ENCODE measurements at places on chromosomes 2 and 18.
A peak's percentile ranks its signal among the peaks of the same experiment; 100 is the strongest.

- DNase-seq: no peak
Measured at GRCh38 chr2:162174746-162175145, 22.7 kb upstream of the GCG start.

GRCh38 chr2:224085246-224085645 lies 46.2 kb upstream of the SERPINE2 start:
- DNase-seq: peak; percentile 71

GRCh38 chr2:18820966-18821365 lies 231.6 kb upstream of the NT5C1B start:
- DNase-seq: no peak

- no peak for DNase-seq
Measured at GRCh38 chr2:237892984-237893595, 33.7 kb downstream of the RAMP1 start.

DNA sequence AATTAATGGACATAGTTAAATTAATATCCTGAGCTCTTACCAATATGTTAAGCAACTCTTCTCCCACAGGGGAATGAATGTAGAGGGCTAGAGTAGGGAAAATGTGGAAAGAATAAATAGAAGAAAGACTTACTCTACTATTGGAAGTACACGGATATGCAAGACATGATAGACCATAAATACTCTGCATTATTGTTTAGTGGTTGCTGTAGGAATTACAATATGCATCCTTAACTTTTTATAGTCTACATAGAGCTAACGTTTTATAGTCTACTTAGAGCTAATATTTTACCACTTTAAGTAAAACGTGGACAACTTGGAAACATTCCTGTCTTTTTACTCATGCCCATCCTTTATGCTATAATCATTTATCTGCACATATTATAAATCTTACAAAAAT lies 163.8 kb upstream of the GALNT5 start:
- DNase-seq: no peak

GRCh38 chr2:143716522-143716921 lies 587.3 kb downstream of the ARHGAP15 start:
- no peak for DNase-seq

DNA sequence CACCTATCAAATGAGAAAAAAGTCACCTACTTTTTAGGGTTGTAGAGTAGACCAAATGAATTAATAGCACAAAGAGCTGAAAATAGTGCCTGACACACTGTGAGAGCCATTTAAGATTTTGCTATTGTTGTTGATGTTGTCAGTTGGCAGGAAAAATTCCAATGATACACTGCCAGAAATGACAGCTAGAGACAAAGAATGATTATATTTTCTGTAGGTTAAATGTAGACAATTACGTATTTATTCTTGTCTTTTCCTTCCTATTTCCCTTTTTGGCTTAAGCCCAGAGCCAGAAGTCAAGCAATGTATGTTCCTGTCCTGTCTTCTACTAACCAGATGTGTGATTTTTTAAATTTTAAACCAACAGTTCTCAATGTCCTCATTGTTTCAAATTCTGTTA lies 17.2 kb downstream of the NRXN1 start:
- no peak for DNase-seq

DNA sequence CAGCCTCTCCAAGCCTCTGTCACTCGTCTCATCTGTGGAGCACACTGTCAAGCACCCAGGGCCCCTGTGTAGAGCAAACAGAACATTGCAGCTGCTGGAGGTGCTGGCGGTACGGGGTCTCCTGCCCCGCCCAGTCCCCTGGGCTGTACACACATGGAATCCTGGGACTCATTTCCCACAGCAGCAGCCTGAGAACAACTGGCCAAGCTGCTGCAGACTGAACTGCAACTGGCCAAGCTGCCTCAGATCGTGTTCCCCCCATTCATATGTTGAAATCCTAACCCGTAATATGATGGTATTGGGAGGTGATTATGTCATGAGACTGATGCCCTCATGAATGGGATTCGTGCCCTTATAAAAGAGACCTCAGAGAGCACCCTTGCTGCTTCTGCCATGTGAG lies 130.5 kb downstream of the NCK2 start:
- no peak for DNase-seq

DNA sequence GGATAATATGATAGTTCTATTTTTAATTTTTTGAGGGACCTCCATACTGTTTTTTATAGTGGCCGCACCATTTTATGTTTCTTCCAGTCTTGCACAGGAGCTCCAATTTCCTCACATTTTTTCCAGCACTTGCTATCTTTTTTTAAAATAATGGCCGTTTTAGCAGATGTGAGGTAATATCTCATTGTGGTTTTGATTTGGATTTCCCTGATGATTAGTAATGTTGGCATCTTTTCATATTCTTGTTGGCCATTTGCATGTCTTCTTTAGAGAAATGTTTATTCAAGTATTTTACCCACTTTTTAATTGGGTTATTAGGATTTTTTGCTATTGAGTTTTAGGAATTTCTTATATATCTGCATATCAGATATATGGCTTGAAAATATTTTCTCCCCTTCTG lies 29.9 kb upstream of the NAPG start:
- DNase-seq: no peak

DNA sequence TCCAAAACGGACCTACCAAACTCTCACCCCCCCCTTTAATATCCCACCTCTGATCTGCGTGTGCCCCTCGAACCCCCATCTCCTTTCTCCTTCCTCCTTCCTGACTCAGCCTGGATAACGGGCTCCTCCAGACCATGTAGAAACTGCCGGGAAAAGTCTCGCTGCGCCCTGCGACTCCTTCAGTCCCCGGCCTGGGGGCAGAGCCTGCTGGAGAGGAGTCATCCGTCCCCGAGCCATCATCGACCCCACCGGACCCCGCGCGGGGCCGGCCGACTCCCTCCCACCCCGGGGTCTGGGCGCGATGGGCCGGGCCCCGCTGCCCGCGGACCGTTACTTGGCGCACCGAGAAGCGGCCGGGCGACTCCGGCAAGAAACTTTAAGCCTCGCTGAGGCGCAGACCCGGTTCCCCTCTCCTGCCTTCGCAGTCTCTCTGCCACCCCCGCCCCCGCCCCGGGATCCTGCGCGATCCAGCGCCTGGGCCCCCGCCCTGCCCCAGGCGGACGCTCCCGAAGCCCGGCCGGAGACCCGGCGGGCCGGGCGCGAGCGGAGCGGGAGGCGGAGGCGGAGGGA lies 3.4 kb downstream of the ZEB2 start:
- DNase-seq: no peak

- DNase-seq: no peak
Measured at GRCh38 chr18:58525928-58526424, 102.9 kb downstream of the ALPK2 start.

DNA sequence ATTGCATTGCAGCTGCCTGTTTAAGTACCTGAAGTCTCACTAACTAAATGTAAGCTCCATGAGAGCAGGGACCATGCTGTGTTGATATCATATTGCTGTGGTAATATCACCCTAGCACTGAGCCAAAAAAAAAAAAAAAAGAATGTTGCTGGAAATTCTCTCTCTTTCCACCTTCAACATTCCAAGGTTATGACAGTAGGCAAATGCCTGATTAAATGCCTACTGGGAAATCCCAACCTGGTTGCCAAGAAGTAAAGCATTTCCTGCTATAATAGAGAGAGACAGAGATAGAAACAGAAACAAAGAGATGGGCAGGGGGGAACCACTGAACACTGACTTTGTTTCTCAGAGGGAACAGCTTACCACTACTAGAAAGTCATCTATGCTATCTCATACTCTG lies 1604.2 kb downstream of the LRP1B start:
- DNase-seq: no peak

DNA sequence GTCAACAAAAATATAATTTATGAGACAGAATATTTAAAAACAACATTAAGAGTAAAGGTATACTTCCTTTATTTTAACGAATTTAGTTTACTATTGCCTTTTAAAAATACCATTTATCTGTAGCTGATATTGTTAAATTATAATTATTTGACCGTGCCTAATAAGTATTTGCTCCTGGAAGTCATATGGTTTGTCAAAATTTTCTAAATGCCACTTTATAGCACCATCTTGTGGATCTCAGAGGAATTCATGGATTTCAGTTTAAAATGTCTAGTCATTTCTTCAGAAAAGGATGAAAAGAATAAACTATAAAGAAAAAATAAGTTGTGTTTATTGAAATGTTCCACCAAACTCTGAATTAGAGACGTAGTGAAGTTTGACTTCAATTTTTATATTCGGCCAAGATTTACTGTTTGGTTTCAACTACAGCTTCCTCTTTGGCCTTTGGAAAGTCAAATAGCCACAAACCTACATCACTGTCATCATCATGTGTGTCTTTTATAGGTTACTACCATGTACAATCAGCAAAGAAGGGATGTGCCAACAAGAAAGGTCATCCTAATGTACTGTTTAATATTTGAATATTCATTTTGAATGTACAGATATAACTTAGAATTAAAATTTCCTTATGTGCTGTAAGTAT lies 10.3 kb upstream of the FTCDNL1 start:
- peak; percentile 15 for DNase-seq

DNA sequence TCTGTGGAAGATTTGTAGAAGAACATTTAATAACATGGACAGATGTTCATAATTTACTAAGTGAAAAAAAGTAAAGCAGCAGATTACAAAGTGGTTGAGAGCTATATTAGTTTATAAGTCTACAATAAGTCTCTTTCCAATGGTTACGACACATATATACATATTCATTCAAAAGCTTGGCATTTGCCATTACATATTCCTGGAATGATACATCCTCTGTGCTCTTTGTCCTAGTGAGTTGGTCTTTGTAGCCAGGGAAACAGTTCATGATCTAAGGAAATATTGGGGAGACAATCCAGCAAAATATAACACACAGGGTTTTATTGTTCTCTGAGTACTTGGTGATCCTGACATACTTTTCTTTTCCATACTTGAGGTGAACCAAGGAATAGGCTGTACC lies 32.5 kb upstream of the SOS1 start:
- DNase-seq: peak; percentile 21

DNA sequence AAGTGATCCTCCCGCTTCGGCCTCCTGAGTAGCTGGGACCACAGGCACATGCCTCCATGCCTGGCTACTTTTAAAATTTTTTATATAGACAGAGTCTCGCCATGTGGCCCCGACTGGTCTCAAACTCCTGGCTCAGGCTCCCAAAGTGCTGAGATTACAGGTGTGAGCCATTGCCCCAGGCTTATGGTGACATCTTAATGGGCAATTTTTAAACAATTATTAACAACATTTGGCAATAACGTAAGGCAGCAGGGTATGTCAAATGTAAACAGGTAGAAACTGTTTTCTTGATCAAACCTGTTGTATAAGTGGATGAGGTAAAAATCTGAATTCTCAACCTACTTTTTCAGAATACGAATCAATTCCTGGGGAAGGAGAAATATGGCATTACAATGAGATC lies 11.0 kb downstream of the FECH start:
- DNase-seq: no peak

DNA sequence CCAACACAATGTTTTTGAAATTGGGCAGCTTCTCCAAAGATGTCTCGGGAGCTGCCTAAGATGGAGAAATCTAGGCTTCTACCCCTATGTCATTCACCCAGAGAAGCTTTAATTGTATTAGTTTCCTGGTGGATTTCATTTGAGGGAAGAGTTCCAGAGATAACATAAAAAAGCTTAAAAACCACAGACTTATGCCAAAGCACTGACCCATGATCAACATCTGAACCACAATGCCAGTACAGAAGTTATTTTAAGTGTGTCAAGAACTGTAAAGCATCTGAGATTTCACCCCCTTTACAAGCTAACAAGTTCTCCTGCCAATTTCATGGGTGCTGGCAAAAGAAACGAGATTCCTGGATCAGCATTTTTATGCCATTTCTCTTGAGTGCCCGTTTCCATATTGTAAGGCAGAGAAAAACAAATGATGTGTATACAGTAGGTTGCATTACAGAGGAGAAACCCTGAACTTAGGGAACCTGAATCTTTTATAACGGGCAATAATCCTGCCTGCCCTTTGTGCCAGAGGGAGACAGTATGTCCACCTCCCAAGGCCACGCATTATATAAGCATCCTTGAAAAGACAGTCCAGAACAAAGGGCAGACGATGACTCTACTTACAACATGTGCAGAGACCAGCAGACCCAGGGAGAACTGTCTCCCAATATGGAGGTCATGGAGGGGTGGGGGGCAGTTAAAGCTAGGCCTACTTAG lies 44.1 kb downstream of the MREG start:
- no peak for DNase-seq

DNA sequence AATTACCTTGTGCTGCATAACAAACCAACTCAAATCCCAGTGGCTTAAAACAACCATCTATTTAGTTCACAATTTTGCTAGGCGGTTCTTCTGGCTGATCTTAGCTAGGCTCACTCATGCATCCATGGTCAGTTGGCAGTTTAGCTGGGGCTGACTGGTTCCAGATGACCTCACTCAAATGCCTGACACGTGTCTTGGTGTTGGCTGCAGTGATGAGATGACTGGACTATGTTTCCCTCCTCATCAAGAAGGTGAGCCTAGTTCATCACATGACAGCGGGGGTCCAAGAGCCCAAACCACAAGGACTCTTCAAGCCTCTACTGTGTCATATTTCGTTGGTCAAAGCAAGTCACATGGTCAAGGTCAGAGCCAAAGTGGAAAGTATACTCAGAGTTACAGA lies 42.7 kb upstream of the ACTR3 start:
- no peak for DNase-seq

GRCh38 chr2:11356764-11357163 lies 12.3 kb upstream of the ROCK2 start:
- DNase-seq: no peak

DNA sequence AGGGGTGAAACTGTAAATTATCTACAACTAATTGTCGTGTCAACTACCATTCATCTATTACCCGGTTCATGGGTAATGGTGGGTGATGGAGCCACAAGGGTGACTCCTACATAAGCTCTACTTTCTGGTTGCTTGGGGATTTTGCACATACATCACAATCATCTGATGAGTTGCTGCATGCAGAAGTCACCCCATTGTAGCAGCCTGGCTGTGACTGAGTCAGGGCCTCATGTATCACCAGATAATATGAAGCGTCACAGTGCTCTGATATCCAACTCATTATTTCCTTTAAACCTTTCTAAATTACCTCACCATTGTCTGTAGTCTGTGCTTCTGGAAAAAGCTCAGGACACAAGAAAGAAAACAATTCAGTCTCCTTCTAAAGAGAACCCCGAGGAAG lies 32.4 kb upstream of the GORASP2 start:
- no peak for DNase-seq

- peak; percentile 84 for DNase-seq
Measured at GRCh38 chr2:223008162-223008561, 43.8 kb upstream of the KCNE4 start.

DNA sequence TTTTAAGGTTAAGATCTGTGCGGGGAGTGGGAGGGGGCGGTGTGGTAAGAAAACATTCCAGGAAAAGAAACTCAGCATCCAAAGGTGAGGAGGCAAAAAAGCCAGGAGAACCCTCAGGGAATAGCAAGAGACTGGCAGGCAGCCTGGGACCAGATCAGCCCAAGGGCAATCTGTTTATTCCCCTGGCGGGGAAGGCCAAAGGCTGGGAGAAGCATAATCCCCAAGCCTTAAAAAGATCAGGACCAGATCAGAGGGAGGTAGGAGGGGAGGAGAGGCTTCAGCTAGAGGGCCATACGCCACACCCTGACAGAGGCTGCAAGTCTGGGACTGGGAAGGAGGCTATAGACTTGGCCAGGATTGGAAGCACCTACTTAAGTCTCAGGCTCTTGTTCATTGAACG lies 163.0 kb upstream of the PXDN start:
- no peak for DNase-seq

- no peak for DNase-seq
Measured at GRCh38 chr2:157929871-157930667, 53.9 kb upstream of the ACVR1 start.

Data from HFFc6 (cell line).